NCI-H1694 treated with DMSO at 0.1 percent for 48 hours (cell line): ENCODE measurements at places on chromosomes 11 and 22.

- DNase-seq: no peak
These were observed 52.8 kb upstream of the RRAS2 start for GRCh38 chr11:14411818-14412217.

GRCh38 chr11:14451825-14452224 is 47.8 kb downstream of the COPB1 start:
- no peak for DNase-seq

DNA sequence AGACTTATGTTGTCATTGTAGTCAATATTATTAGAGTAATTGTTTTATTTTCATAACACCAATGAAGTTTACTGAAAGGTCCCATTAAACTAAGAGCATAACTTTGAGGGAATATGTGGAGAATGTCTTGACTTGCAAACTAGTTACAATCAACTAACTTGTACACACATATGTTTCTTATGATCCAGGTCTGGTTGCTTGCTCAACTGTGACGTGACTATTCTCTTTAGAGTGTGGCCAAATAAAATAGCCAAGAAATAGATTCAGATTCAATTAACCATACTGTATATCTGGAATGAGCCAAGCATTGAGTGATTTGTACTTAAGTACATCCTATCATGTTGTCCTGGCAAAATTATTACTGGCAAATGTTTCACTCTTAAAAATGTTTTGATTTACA is 101.7 kb downstream of the METTL15 start:
- no peak for DNase-seq

DNA sequence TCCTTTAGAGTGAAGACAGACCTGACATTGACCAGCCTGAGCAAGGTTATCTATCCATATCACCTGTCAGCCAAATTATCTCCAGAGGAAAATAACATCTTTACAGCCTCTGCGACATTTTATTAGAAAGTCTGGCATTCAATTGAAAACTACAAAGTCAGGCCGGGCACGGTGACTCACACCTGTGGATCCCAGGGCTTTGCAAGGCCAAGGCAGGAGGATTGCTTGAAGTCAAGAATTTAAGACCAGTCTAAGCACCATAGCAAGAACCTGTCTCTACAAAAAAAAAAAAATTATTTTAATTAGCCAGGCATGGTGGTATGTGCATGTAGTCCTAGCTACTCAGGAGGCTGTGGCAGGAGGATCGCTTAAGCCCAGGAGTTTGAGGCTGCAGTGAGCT is 141.6 kb downstream of the RCN1 start:
- no peak for DNase-seq

GRCh38 chr11:30735946-30736345 is 149.8 kb upstream of the MPPED2 start:
- no peak for DNase-seq

DNA sequence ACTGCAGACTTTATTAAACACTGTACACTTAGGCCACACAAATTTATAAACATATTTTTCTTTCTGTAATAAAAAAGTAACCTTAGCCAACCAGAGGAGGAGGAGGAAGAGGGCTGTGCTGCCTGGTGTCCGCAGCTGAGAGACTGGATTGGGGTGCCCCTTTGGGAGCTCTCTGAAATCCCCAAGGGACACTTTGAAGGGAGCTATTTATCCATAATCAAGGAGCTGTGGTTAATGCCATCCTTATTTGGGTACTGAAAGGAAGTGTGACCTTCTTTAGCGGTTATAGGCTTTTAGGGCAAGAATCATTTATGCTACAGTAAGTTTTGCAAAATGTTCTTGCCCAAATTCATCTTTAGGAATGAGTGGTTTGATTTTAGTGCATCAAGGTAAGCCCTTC is 125.8 kb downstream of the RASSF10 start:
- DNase-seq: no peak

DNA sequence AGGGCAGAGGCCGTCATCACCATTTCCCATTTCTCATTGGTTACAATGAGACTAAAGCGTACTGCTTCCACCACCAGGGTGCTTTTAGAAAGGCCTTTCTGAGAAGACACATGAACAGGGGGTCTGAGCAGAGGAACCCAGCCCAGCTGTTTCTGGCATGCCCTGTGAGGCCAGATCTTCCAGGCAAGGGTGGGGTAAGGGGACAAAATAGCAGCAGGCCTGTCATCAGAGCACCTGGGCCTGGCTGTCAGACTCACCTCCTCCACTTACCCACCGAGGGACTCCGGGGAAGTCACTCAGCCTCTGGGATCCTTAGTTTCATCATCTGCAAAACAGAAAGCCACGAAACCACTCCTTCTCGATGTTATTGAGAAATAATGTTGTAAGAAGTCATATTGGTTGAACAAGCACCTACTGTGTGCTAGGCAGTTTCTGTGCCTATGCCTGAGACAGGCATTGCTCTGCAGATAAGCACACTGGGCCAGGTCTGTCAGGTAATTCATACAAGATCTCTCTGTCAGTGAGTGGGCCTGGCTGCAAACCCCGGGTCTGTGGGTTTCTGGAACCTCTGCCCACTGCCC is 8.8 kb upstream of the WNT11 start:
- DNase-seq: no peak

DNA sequence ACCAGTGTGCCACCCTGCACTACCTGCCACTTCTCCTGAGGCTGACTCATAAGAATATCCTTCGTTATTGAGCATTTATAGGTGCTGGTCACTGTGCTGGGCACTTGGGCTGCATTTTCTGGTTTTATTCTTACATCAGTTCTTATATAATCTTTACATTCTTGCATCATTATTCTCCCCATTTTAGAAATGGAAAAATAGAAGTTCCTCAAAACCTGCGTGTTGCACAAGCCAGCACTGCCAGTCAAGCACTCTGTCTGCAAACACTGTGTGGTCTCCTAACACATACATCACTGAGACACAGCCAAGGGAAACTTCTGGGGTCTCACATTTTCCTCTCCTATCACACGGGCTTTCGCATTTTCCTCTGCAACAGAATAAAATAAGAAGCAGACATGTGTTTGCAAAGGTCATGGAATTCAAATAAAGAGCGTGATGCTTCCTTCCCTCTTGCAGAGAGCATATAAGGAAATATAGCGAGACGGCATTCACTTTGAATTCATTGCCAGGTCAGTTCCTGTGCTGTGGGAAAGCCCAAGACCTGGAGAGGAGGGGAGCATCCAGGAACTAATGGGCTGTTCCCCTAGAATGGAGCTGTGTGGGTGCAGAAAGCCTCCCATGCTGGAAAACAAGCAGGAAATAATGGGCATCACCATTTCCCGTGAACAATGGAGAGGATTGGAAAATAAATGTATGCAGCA is 73.9 kb upstream of the SEZ6L start:
- DNase-seq: no peak

- no peak for DNase-seq
These were observed 507.1 kb upstream of the CCDC90B start for GRCh38 chr11:83793310-83793709.

DNA sequence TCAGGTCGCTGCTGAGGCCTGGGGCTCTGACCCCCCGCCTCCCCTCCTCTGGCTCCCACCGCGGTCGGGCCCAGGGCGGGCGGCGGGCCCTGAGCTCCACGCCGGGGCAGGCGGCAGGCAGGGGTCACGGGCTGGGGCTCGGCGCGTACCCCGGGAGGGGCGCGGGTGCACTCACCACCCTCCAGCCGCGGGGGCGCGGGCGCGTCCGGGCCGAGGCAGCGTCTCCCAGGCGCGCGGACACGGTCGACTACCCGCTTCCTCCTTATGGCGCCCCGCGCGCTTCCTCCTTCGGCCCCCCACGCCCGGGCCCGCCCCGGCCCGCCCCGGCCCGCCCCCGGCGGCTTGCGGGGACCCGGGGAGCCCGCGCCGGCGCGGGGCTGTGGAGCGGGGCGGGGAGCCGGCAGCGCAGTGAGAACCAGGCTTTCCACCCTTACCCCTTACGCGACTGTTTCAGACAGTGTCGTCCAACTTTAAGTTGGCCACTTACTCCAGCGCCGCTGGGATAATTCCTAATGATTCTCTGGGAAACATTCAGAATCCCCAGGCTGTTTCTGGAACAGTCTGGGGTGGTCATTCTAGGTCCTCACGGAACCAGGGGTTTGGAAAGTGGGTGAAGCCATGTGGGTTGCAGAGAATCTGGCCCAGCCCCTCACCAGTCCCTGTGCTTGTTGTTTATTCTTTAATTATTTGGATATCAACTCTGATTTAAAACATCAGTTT is at the start of gene BID:
Gene BID, minus strand, starts transcription at position 264 of the 720 bp plus-strand sequence. CDS start 24,353 bp downstream, outside the sequence.
- DNase-seq: no peak

GRCh38 chr22:37894939-37895670 is 11.0 kb upstream of the MICALL1 start:
- DNase-seq: no peak

- no peak for DNase-seq
These were observed 22.2 kb upstream of the IL18BP start for GRCh38 chr11:71976551-71976950.

DNA sequence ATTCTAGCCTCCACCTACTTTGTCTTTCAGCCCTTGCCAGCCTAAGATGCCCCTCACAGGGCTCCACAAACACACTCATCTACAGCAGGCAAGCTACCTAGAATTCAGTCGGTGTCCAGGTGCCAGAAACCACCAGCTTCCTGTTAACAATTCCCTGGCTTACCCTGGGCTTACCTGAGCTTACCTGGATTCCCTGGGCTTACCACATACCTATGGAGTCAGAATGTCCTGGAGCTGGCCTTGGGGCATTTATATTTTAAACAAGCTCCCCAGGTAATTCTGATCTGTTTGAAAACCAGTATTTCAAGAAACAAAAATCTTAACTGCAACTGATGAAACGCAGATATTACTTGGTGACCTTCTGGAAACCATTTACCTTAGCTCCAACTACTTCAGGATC is 123.6 kb downstream of the SLC1A2 start:
- no peak for DNase-seq

DNA sequence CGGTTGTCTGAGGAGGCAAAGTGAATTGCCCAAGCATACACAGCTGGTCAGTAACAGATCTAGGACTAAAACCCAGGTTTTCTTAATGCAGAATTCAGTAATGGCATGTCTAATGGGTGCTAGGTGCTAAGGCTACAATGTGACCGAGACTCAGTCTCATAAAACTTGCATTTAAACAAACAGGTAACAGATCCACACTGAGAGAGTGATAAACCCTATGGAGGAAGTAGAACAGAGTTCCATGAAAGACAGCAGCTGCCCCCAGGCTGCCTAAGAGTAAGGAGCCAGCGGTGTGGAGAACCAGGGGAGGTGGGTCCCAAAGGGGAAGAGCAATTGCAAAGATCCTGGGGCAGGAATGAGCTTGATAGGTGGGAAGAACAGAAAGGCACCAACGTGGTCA is 27.3 kb downstream of the MMP13 start:
- no peak for DNase-seq

DNA sequence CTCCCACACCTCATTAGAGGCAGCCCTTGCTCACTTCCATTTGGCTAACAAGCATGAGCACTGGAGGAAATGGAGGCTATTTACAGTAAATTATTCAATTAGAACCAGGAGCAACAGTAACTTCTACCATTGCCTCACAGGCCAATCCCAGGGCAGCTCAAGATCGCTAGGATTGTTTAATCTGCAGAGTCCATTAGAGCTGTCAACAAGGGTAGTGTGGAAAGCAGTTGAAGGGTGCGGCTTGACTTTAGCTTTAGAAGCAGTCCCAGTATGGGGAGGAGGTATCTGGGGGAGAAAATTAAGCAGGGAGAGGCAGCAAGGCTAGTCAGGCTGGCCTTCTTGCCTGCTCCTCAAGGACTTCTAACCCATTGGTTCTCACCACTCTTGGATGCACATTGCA is 38.3 kb upstream of the CYP2R1 start:
- no peak for DNase-seq

- no peak for DNase-seq
These were observed 63.2 kb upstream of the VPREB1 start for GRCh38 chr22:22181341-22181850.

DNA sequence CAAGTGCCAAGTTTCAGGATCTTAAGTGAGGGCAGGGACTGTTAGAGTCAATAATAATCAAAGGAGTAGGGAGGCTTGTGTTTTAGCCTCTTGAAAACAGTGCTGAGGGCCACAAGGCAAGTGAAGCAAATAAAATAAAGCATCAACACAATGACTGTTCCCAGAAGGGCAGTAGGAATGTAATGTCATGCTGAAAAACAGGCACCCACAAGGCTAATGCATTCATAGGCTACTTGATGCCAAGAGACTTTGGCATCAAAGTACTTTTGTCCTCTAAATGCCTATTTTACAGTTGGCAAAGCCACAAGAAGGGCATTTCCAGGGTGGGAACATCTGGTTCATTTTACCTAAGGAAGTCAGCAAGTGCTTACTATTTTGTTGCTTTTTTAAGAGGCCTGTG is 22.9 kb downstream of the RAB39A start:
- DNase-seq: no peak

- peak; percentile 41 for DNase-seq
These were observed 50.7 kb downstream of the SHISAL1 start for GRCh38 chr22:44261861-44262595.
